Memory B cell (primary cell): ENCODE measurements at places on chromosomes 2 and 18.

DNA sequence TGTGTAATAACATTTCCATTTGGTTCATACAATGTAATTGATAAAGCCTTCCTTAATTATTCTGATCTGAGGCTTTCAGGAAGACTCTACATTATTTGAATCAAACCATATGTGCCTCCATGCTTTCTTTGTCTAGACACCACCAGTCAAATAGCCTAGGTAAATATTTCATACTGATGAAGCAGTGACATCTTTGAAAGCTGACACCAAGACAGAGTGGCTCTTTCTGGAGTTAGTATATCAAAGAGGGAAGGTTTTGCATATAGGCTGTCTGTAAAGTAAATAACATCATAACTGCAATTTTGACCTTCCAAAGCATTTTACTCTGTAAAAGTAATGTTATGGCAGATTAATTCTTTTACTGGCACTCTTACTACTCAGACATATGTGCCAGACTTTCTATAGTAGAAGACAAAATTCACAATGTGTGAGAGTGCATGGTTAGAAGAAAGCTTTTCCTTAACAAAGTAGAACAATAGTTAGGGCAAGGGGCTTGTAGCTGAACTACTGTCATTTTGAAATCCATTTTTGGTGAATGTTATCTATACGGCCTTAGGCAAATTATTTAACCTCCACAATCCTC lies 177.3 kb downstream of the ERBB4 start:
- no peak for DNase-seq

- DNase-seq, result no peak
These were observed 309.7 kb downstream of the IRS1 start for GRCh38 chr2:226489775-226490541.

DNA sequence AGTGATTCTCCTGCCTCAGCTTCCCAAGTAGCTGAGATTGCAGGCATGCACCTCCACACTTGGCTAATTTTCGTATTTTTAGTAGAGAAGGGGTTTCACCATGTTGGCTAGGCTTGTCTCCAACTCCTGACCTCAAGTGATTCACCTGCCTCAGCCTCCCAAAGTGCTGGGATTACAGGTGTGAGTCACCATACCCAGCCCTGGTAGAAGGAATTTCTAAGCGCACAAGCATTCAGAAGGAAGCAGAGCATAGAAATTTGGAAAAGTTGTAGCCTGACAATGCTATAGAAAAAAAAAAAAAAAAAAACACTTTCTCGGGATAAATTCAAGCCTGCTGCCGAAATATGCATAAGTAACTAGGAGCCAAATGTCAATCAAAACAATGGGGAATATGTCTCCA lies 249.4 kb downstream of the GRB14 start:
- DNase-seq, result no peak

- DNase-seq, result no peak
These were observed 283.7 kb upstream of the ID2 start for GRCh38 chr2:8398040-8398668.

- DNase-seq, result no peak
These were observed 46.4 kb downstream of the STK25 start for GRCh38 chr2:241461693-241462677.

DNA sequence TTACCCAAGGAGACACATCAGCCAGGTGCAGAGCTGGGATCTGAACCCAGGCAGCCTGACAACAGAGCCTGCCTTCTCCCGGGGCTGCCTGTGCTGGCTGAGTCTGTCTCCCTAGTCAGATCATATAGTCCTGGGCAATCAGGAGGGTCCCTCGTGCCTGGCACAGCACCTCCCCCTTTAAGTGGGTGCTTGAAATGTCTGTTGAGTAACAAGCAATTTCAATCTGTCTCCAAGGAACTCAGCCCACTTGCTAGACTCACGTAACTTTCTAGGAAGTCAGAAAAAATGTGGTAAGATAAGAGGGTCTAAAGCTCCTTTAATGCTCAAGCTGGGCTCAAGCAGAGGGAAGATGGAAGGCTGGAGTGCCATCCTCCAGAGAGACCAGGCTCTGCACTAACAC lies 51.9 kb downstream of the REEP1 start:
- DNase-seq, result no peak

- no peak for DNase-seq
These were observed 122.5 kb downstream of the RNF152 start for GRCh38 chr18:61770279-61770678.

GRCh38 chr2:184562532-184562931 lies 35.8 kb upstream of the ZNF804A start:
- DNase-seq, result no peak

GRCh38 chr2:126895336-126895735 lies 3.4 kb upstream of the TEX51 start:
- DNase-seq, result no peak

DNA sequence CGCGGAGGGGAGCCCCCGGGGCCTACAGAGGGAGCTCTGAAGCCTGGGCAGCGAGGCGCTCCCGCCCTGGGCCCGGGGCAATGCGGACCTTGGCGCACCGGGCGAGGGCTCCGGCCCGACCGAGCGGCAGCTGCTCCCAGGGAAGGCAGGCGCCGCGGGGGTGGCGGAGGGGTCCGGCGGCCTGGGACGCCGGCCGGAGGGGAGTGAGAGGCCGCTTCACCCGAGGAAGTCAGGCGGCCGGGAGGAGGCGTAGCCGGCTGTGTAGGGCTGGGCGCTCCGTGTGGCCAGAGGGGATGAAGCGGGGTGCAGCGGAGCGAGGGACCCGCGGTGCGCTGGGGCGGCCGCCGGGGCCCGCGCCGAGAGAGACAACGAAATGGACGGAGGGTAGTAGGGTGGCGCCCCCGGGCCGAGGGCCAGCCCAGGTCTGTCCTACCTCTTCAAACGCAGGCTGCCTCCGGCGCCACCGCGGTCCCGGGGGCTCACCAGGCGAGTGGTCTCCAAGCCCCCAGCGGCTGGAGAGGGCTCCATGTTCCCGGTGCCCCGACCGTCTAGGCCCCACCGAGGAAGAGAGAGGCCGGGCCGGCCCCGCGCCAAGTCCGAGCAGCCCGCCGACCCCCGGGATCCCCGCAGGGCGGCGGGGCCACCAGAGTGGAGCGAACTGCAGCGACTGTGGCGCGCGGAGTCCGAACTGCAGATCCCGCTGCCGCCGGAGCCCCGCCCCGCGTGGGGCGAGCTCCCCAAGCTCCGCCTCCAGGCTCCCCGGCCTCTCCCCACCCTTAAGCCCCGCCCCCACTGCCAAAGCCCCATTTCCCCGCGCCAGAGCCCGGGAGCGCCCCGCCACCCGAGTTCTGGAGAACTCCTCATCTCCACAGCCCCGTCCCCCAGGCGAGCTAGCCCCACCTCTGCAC lies at the start of gene SLC30A3:
Gene SLC30A3 (minus strand): TSS at position 669 of the 908 bp plus-strand sequence. CDS start 141 bp downstream, at position 528.
- peak; percentile 41 for DNase-seq

DNA sequence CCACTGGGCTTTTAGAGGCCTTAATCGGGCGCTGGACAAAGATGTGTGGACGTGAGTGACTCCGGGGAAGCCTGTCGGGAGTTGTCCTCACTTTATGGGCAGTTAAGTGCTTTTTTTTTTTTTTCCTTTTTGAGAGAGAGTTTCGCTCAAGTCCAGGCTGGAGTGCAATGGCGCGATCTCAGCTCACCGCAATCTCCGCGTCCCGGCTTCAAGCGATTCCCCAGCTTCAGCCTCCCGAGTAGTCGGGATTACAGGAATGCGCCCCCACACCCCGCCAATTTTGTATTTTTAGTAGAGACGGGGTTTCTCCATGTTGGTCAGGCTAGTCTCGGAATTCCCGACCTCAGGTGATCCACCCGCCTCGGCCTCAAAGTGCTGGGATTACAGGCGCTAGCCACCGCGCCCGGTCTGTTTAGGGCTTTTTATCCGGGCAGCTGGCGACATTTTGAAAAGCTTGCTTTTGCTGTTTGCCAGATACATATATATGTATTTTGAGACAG lies 1.5 kb downstream of the MSH6 start:
- no peak for DNase-seq

DNA sequence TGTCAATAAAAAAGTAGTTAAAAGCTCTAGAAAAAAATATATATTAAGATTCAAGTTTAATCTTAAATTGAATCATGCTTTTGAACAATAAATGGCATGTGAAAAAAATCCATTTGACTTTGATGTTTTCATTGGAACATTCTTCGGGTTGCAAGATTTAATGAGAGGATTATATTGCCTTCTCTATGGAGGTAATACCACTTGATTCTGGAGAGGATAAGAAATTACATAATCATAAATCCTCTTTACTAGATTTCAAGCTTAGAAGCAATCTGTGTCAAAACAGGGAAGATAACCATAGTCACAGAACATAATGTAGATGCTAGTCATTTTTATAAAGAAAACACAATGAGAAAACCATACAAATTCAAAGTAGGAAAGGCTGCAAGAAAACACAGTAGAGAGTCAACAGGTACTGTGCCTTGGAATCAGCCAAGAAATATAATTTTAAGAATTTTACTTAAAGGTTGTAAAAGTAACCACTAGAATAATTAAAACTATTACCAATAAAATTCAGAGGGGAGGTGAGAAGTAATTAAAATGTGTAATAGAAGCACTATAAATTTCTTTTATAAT lies 18.7 kb upstream of the MAPRE2 start:
- DNase-seq, result no peak

- no peak for DNase-seq
These were observed 18.0 kb downstream of the SPEG start for GRCh38 chr2:219452361-219453317.

- no peak for DNase-seq
These were observed 53.1 kb downstream of the DYSF start for GRCh38 chr2:71506222-71507153.

GRCh38 chr2:127655209-127656073 lies 9.5 kb downstream of the GPR17 start:
- DNase-seq, result no peak

DNA sequence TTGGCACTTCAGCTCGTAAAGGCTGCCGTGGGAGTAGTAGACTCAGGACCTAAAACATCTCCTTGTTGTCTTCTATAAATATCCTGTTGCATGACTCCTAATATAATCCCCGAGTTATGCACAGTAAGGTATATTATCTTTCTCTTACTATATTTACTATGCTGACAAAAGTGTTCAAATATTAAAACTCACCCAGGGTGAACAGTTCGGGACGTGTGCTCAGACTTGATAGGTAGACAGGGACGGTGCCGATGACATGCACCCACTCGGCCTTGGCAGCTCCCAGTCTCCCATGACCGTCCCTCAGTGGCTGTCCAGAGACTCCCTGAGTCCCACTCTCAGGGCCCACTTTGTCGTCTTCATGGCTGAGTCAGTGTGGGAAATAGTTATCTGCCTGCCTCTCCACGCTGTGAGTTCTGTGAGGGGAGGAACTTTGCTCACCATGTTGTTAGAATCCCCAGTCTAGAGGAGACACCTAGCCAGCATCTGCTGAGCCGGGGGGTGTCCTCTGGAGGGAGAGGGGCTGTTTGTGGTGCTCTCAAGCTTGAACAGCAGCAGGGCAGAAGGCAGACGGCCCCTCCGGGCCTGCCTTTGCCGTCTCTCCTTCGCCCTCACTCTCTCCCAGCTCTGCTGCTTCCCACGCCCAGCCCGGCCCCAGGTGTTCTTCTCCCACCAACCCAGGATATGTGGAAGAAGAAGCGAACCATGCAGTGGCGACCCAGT lies 75.0 kb downstream of the DGKD start:
- DNase-seq, result no peak

DNA sequence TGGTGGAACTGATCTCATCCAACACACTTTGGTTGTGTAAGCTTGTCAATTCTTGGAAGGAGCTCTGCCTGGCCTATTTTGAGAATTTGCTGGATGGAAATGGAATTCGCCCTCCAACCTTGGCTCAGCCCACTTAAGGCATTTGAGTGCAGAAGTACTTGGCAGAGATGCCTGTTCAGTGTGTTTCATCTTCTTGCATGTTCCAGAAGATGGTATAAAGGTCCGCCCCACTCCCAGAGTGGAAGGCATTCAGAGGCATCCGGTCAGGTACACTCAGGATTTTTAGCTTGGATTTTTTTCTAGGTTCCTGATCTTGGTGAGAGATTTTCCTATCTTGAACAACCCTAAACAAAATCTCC lies 61.3 kb upstream of the TXNDC2 start:
- no peak for DNase-seq

- DNase-seq, result peak; percentile 28
These were observed at the start of gene CABLES1 for GRCh38 chr18:23134780-23135549. CABLES1 (plus strand) TSS chr18:23135485; CDS start chr18:23135763, 278 bp downstream.
